Choroid plexus epithelial cell (primary cell): ENCODE measurements at places on chromosomes 16 and 17.

DNA sequence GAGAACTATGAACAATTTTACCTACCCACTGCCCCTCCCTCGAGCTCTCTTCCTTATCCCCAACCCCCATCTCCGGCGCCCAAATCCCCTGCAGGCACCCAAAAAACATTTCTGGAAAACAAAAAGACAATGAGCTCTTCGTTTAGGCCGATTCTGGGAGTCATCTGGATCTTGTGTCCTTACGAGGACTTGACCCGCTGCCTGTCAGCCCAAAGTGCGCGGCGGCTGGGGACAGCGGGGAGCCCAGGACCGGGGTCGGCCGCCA, 524 bp downstream of the STRADA start:
- no peak for DNase-seq

DNA sequence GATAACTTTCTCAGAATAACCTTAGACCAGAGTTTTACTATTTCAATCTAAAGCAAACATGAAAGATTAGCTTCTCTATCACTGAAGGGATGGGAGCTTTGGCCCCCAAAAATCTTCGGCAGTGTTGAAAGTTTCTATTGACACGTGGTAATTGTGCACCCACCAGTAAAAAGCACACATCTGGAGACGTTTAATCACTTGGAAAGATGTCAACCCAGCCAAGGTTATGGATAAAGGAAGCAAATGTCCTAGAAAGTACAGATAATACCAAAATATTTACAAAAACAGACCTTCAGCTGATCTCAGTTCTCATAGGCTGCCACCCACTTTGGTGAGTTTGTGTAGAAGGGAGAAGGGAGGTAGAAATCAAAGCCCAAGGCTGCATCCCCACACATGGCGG, 5.3 kb downstream of the MYCBPAP start:
- DNase-seq = no peak

- DNase-seq = no peak
Observed at GRCh38 chr16:16830973-16831372, 452.0 kb downstream of the NPIPA7 start.

- peak; percentile 90 for DNase-seq
Observed at GRCh38 chr17:12522743-12523183, 142.9 kb upstream of the MYOCD start.

DNA sequence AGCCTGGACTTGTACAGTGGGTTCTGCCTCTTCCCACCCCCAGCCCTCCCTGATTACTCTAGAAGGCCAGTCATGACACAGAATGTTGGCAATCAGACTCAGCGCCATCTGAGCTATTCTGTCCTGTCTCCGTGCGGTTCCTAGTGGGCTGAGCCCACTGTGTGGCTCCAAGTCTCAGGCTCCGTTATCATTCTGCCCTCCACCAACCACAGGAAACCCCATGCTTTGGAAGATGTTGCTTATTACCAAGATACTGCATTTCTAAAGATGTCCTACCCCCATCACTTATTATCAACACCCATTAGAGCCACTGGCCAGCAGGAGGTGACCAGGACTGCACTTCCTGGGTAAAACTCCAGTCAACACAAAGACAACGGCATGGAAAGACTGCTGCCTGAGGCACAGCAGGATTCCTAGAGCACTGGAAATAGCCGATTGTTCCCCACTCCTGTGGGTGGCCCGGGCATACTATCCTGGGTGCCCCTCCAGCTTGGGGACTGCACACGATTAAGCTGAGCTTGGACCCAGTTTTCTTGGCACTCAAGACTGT, 133.6 kb downstream of the AATF start:
- peak; percentile 14 for DNase-seq

GRCh38 chr16:66899945-66900710, 18.6 kb downstream of the CDH16 start:
- peak; percentile 71 for DNase-seq

GRCh38 chr17:50013079-50013478, 18.1 kb upstream of the DLX3 start:
- no peak for DNase-seq

DNA sequence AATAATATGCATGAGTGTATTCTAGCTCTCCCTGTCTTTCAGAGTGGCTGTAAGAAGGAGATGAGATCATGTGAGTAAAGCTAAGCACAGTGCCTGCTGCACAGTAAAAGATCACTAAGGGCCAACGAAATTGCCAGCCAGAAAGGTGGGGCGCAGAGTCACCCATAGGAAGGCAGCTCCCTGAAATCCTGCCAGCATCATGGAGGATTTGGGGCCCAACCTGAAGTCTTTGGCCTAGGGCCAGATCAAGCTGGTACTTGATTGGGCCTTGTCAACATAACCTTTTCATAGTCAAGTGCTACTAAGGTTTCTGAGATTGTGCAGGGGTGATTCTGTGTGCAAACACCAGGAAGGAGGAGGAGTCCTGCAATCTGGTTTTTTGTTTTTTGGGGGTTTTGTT, 16.5 kb downstream of the SCNN1B start:
- DNase-seq = no peak

- DNase-seq = peak; percentile 75
Observed at GRCh38 chr17:17001874-17002520, 30.1 kb upstream of the TNFRSF13B start.

GRCh38 chr17:42985225-42985624, 4.9 kb downstream of the RUNDC1 start:
- no peak for DNase-seq

GRCh38 chr17:45262516-45263476, 902 bp upstream of the SPATA32 start:
- peak; percentile 86 for DNase-seq

DNA sequence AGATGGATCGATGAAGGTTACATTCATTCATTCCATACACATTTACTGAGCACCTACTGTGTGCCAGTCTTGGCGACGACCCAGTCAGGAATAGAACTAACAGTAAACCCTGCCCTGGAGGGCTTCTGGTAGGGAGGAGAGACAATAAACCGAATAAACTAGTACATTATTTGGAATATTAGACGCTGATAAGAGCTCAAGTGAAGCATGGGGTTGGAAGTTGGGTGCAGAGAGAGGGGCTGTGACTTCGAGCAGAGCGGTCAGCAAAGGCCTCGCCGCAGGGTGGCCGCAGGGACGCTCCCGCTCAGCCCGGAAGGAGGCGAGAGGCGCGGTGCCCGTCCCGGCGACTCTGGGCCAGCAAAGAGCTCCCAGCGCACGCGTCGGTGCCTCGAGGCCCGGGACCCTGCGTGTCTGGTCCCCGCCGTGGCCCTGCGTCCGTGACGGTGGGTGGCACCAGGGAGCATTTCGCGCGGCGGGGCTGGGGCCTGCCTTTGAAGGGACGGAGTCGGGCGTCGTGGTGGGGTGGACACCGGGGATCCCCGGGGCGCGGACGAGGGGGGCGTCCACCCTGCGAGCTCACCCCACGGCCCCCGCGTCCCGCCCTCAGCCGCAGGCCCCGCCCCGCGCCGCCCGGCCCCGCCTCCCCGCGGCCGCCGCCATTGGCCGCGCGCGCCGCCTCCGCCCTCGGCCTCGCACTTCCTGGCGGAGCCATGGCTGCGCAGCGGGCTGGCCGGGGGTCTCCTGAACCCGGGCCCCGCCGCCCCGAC, at the start of gene KLHL36:
Gene KLHL36 (plus strand): TSS at position 684 of the 767 bp plus-strand sequence. CDS start 2,357 bp downstream, outside the sequence.
- peak; percentile 18 for DNase-seq

- peak; percentile 24 for DNase-seq
Observed at GRCh38 chr17:51224402-51225262, 35.2 kb downstream of the MBTD1 start.

DNA sequence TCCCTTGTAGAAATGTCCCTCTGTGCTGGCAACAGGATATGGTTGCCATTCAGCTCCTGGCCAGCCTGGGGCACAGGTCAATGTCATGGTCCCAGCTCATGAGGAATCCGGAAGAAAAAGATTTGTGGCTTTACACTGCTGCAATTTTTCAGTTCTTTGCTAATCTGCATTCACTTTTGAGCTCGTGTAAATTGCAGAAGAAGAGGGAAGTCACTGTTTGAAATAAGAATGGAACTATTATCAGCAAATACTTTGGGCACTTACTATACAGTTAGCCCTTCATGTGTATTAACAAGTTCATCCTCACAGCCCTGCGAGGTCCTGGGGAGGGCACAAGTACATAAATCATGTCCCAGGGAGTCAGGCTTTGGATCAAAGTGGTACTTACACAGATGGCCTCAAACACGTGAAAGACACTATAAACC, 14.2 kb downstream of the SLC47A2 start:
- no peak for DNase-seq

GRCh38 chr17:10193632-10194031, 4.8 kb downstream of the GAS7 start:
- DNase-seq = no peak

DNA sequence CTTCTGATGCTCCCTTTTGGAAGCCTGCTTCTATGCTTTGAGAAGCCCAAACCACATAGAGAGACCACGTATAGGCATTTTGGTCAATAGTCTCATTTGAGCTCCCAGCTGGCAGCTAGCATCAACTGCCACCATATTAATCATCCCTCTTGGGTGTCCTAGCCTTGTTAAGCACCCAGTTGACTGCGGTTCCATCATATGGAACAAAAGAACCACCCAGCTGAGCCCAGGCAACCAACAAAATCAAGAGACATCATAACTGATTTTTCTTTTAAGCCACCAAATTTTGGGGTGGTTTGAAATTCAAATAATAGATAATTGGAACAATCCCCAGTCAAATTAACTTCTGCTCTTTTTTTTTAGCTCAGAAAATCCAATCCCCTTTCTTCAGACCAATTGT, 53.9 kb downstream of the HS3ST3B1 start:
- DNase-seq = no peak
